ENCODE measurements at places on chromosomes 2 and 18. TPM values are rescaled to one million over a fixed set of nuclear protein-coding genes. Genes with fewer than 3 reads are reported as not detected.

Gene OSR1
- total RNA-seq = 15.5 TPM

Gene WNT10A
- total RNA-seq = 0.35 TPM

Gene NYAP2
- 1.1 TPM for total RNA-seq

Gene FLACC1
- 6.8 TPM for total RNA-seq

Gene CCDC195
- total RNA-seq = not detected

Gene AGXT
- not detected for total RNA-seq

Gene MOCOS
- total RNA-seq = 4.2 TPM

Gene TAF1B
- 22.9 TPM for total RNA-seq

Gene ALPP
- total RNA-seq = 6.0 TPM

Gene DPP4
- total RNA-seq = 24.5 TPM

Gene SNTG2
- 1.4 TPM for total RNA-seq

Gene SPATA3
- total RNA-seq = not detected

Gene ANKRD23
- 3.5 TPM for total RNA-seq

Gene TBR1
- total RNA-seq = not detected

Gene ABCG5
- total RNA-seq = not detected

Gene KCNE4
- total RNA-seq = 1.2 TPM

Gene PCARE
- 0.95 TPM for total RNA-seq

Gene APCDD1
- total RNA-seq = 33.4 TPM

Gene RTKN
- 27.5 TPM for total RNA-seq

Gene CHST9
- 5.6 TPM for total RNA-seq

Gene SLC5A7
- total RNA-seq = 0.30 TPM

Gene OTX1
- total RNA-seq = 0.27 TPM

Gene CDH7
- not detected for total RNA-seq

Gene LIMS4
- 1.1 TPM for total RNA-seq

Gene KIF1A
- 0.24 TPM for total RNA-seq

Gene PID1
- 48.0 TPM for total RNA-seq

Gene ARHGEF33
- total RNA-seq = 1.5 TPM

Gene RFTN2
- 4.3 TPM for total RNA-seq

Gene ABCB11
- 0.32 TPM for total RNA-seq

Gene IL36B
- total RNA-seq = not detected

Gene KYNU
- total RNA-seq = 30.6 TPM

Gene ST6GAL2
- total RNA-seq = 0.92 TPM

Gene CTNNA2
- not detected for total RNA-seq

Gene SIX3
- total RNA-seq = not detected

Gene OSBPL1A
- total RNA-seq = 50.6 TPM
